Neural progenitor cell (in vitro differentiated cells): ENCODE measurements at places on chromosomes 2 and 18. TPM values are rescaled to one million over a fixed set of nuclear protein-coding genes. Genes with fewer than 3 reads are reported as not detected.
A peak's percentile ranks its signal among the peaks of the same experiment; 100 is the strongest.

M1AP gene
- 0.75 and 3.7 TPM in 2 replicates for total RNA-seq

GRCh38 chr2:130766037-130766436 is 10.7 kb downstream of the AMER3 start:
- no peak overlapping the region for H3K27ac ChIP-seq
- DNase-seq, result no peak
- H3K27me3 ChIP-seq, result no peaks in the 10 kb centered on the region
- H3K4me3 ChIP-seq, result no peak overlapping the region
- H3K4me1 ChIP-seq, result no peaks in the 10 kb centered on the region
- H3K36me3 ChIP-seq, result no peaks in the 10 kb centered on the region

CDH2 gene
- total RNA-seq, result 333 and 459 TPM in 2 replicates

DNA sequence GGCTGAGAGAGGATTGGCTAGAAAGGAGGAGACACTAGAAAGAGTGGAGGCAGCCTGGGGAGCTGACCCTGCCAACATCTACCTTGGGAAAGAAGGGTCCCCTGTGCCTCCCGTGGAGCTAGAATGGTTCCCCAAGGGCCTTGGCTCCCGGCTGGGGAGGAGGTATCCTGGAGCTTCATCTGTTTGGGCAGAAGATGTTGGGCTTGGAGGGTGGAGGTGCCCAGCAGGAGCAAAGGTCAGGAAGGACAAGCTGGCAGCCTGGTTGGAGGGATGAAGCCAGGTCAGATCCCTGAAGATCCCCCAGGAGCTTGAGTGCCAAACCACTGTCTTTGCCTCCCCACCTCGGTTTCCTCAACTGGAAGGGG is 2.9 kb downstream of the ATP6V1B1 start:
- H3K4me3 ChIP-seq, result peak overlapping the region; percentile 30
- no peak overlapping the region for H3K27ac ChIP-seq
- H3K36me3 ChIP-seq, result no peaks in the 10 kb centered on the region
- DNase-seq, result no peak
- H3K4me1 ChIP-seq, result peaks cover 71% of the 10 kb centered on the region

STRADB gene
- total RNA-seq, result 64.0 and 79.4 TPM in 2 replicates
